Stimulated activated CD4-positive, alpha-beta T cell treated with anti-CD3 and anti-CD28 coated beads, Interleukin-1b, Interleukin-23, amount 100 ng/mL, for 1 hour (primary cell): ENCODE measurements at places on chromosomes 2 and 18.

GRCh38 chr2:70684846-70685622 is 83.0 kb downstream of the ADD2 start:
- no peak for DNase-seq

- no peak for DNase-seq
Observed at GRCh38 chr18:11387880-11388279, 221.5 kb upstream of the SLC35G4 start.

DNA sequence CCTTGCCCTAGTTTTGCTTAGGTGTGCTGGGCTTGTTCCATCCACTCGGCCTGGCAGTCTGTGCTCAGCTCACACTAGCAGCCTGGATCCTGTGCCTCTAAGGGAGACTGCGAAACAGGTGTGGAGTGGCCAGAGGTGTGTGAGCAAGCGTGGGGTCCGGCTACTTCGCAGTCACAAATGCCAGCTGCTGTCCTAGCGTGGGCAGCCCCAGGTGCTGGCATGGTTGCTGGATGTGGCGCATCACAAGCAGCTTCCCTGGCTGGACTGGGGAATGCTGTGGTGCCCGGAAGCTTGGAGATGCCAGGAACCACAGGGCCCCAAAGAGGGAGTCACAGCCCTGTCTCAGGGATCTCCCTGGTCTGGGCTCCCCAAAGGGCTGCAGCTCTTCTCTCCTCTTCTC is 119.0 kb upstream of the TMEFF2 start:
- no peak for DNase-seq

GRCh38 chr2:176115883-176116813 is at the start of gene HOXD10:
TSS of gene HOXD10 (plus strand) at chr2:176116778. CDS start at chr2:176116834, 56 bp downstream.
- DNase-seq: no peak

DNA sequence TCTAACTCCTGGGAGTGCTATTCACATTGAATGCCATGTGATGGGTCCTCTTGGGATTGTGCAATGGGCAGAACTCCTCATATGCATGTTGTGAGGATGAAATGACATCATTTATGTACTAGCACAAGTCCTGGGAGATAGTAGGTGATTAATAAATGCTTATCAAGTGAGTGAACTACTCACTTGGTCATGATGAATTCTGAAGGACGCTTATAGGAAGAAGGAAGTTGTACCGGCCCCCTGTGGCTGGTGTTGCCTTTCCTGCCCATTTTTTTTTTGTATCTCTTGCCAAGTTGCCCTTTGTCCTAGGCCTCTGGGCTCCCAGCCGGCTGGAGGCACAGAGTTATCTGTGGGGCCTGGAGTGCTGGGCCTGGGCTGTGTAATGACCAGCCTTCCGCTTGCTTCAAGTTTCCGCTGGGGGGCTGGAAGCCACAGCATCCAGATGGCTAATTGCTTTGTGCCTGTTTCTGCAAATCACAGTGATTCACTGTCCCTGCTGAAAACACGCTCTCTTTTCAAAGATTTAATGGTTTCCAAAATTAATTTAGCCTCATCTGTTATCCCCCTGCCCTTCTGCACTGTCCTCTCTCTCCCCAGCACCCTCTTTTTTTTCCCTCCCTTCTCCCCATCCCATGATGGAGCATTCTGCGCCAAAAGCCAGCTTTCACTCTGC is 33.7 kb upstream of the MRPL33 start:
- DNase-seq: no peak
